CD4-positive, alpha-beta T cell treated with Interleukin-6 at 100 ng/mL for 8 hours (primary cell): ENCODE measurements at places on chromosomes 16 and 17.
A peak's percentile ranks its signal among the peaks of the same experiment; 100 is the strongest.

- DNase-seq = no peak
Observed at GRCh38 chr16:85461022-85461813, 151.9 kb upstream of the GSE1 start.

GRCh38 chr17:77874303-77875050, 84.0 kb upstream of the TNRC6C start:
- no peak for DNase-seq

GRCh38 chr17:37708008-37708615, 36.7 kb downstream of the HNF1B start:
- DNase-seq = no peak

- no peak for DNase-seq
Observed at GRCh38 chr17:38617967-38618760, 12.4 kb upstream of the SRCIN1 start.

GRCh38 chr17:76071531-76072147, 678 bp downstream of the SRP68 start:
- no peak for DNase-seq

- DNase-seq = no peak
Observed at GRCh38 chr17:14004927-14005620, 64.2 kb upstream of the COX10 start.

- DNase-seq = no peak
Observed at GRCh38 chr16:29146266-29146665, 161.4 kb downstream of the LAT start.

- DNase-seq = no peak
Observed at GRCh38 chr17:54172985-54173316, 350.2 kb downstream of the KIF2B start.

DNA sequence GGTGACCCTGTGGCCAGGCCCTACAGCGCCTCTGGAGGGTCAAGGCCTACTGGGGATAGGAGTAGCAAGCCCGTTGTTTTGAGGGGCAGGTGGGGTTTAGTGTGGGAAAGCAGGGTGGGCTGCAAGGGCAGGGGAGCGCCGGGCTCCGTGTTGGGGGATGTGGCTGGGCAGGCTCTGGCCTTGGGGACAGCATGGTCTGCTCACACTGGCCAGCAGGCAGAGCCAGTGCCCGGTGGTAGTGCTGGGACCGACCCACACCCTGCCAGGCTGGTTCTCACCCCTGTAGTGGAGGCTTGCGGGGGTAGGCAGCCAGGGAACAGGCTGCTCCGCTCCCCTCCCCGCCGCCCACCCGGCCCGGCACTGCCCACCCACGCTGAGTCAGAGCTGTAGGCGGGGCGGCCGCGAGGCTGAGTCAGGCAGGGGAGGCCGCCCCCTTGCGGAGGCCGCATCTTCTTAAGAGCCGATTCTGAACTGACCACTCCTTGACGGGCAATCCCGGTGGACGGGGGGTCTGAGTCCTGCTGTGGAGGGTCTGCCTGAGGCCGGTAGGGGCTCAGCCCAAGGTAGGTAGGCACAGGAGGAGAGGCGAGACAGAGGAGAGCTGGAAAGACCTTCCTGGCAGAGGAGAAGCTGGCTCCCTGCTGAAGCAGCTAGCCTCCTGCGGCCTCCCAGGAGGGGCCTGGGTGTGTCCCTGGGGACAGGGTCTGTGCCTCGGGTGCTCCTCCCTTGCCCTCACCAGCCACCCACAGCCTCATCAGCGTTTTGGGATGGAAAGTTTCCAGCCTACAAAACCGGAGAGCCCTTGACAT, 62.4 kb downstream of the BAIAP2 start:
- no peak for DNase-seq

DNA sequence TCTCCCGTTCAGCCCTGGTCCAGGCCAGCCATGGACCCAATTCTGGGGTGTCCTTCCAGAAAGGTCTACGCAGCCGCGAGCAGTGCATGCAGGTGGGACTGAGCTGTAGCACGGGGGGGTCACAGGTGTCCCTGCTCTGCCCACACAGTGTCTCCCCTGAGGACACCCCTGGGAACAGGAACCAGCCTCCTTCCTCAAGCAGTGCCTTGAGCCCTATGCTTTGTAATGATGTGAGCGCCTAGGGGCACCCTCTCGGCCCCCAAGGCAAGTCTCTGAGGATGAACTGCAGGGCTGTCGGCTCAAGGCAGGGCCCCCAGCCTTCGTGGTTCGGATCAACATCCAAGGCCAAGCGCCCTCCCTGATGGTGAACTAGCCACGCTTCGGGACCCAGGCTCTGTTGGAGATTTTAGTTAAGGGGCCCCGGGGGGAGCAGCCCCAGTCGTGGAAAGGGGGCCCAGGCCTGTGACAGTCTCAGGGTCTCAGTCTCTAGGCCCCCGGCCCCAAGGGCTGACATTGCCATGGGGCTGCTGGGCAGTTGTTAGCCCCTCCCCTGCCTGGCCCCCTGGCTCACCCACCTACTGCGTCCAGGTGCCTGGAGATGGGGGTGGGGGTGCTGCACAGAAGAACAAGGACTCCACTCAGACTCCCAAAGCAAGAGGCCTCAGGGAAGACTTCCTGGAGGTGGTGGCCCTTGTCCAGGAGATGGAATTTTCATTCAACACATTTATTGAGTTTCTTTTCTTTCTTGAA, 2.3 kb downstream of the IL17C start:
- DNase-seq = no peak

DNA sequence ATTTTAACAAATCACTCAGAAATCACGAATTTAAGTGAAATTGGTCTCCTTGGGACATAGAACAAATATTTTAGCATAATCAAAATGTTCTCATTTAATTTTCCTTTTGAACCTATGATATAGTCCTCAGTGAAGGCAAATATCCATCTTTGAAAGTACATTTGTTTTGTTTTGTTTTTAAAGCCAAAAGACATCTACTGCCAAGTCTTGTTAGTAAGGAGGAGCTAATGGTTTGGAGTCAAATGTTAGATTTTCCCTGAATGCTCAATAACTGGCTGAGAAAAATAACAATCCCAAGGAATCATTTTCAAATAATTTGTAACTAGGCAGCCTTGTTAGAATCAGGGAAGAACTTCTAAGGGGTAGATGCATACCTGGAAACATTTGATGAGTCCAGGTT, 302.9 kb upstream of the MAF start:
- DNase-seq = no peak

- peak; percentile 77 for DNase-seq
Observed at GRCh38 chr17:81394921-81395599, at the start of gene BAHCC1. Gene BAHCC1 (plus strand): TSS chr17:81395457. CDS start chr17:81399740, 4,283 bp downstream.

DNA sequence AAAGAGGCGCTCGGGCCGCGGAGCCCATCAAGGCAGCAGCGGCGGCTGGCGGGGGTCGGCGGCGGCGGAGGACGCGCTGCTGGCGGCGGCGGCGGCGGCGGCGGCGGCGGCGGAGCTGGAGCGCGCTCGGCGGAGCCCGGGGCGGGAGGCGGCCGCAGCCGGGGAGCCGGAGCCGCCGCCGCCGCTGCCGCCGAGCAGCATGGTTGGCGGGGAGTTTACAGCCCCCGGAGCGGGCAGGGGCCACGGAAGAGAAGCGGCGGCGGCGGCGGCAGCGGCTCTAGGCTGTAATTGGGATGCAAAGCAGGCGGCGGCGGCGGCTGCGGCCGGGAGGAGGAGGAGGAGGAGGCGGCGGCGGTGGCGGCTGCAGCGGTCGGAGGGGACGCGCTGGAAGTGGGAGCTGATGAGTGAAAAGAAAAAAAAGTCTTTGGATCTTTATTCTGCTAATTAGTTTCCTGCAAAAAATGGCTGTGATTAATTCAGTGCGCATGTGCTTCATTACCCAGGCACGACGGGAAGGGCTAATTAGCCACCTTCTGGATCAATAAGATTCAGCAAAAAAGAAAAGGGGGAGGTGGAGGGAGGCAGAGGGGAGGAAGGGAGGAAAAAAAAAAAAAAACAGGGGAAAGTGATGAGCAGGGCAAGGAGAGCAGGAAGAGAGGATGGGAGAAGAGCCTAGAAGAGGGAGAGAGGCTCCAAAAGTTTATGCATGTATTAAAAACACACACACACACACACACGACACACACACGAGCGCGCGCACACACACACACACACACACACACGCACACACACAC, 10.9 kb upstream of the ZFHX3 start:
- no peak for DNase-seq

DNA sequence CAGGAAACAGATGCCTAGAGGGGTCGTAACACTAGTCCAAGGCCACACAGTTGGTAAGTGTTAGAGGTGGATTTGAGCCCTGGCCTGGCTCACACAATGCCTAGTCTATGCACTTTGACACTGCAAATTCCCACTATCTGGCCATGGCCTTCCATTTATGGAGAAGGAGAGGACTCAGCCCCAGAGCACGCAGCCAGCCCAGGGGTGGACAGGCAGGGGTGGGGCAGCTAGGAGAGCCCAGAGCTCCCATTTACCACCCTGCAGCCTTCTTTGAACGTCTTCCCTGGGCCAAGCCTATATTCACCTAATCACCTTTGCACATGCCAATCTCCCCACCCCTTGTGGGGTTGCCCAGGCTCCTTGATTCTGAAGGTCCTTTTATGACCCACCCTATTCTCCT, 81.2 kb downstream of the DYNLRB2 start:
- no peak for DNase-seq

DNA sequence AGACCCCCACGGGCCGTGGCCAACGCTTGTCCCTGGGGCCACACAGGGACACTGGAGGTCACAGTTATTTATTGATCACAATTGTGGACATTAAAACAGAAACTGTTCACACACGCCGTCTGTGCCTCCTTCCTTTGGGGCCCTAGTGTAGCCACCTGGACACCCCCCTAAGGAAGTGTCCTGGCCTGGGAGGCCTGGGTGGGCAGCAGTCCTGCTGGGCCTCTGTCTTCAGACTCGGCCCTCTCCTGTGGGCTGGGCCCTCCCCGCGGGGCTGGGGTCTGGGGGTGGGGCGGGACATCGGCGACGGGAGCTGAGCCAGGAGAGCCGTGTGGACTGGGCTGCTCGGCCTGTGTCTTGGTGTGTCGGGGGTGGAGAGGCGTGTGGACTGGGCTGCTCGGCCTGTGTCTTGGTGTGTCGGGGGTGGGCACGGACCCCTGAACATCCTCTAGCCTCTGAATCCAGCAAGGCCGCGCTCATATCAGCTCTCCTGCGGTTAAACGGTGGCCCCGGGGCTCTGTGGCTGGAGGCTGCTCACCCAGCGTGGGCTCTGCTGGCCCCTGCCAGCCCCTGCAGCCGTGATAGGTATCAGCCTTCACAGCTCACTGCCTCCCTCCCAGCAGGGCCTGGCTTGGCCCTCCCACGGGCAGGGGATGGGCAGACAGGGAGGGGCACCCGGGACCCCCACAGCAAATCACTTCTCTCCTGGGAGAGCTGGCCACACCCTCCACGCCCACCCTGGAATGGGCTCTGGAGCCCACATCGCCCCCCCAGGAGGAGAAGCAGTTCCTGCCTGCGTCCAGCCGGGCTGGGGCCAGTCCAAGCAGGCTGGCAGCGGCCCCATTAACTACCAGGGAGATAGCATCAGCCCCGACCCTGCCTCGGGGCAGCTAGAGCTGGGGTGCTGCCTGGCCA, 1.1 kb upstream of the NHLRC4 start:
- DNase-seq = no peak

DNA sequence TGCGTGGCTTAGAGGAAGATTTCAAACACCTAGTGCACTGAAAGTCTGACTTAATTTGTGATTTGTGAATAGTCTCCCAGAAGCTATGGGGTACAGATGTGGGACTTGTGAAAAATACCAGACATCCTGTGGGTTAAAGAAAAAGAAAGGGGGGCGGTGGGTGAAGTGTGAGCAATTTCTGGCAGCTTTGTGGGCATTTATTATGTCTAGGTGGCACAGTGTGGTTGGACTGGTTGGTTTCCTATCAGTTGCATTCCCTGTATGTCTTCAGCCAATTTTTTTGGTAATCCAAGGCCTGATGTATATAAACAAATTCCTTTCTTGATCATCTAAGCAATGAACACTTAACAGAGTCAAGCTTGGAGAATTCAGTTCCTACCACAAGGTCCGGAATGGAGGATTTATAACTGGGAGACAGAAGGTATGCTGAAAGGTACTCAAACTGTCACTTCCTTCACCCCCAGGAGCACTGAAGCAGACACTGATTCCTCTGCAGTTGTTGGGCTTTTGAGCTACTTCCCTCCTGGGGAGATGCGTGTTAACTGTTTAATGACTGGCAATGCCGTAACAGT, 211.6 kb downstream of the WWOX start:
- DNase-seq = no peak

DNA sequence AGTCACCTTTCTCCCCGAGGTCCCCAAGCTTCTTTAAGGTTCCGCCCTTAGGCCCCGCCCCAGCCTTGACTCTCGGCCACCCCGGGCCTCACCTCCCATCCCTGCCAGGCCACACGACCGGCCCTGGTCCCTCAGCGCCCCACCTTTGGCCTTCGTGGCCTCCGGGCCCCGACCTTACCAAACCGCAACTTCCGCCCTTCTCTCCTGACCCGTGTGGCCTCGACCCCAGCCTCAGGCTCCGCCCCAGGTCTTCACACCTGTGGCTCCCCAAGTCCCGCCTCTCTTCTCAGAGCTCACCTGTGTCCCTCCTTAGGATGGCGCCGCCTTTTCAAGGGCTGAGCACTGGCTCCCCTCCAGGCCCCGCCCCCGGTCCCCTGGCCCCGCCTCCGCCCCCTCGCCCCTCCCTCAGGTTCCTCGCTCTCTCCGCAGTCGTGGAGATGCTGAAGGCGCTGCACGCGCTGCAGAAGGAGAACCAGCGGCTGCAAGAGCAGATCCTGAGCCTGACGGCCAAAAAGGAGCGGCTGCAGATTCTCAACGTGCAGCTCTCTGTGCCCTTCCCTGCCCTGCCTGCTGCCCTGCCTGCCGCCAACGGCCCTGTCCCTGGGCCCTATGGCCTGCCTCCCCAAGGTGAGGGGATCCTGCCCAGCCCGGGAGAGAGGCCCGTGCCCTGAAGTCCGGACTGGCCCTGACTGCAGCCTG, 10.0 kb upstream of the CISD3 start:
- no peak for DNase-seq

DNA sequence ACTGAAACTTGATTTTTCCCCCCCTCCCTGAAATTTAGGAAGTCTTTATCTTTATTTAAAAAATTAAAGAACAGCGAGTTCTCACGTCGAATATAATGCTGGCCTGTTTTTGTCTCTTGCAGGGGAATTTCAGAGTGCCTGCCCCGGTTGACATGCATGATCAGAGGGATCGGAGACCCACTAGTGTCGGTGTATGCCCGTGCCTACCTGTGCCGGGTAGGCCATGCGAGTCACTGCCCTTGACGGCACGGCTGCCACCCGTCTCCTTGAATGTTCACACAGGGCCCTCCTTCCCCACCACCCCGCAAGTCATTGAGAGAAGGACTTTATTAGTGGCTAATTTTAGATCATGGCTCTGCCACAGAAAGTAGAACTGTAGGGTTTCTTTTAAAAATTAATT, 54.7 kb downstream of the VPS35L start:
- DNase-seq = no peak

- DNase-seq = no peak
Observed at GRCh38 chr17:31051506-31051905, 43.3 kb upstream of the NF1 start.

- no peak for DNase-seq
Observed at GRCh38 chr16:49520492-49521038, 147.0 kb downstream of the C16orf78 start.

- no peak for DNase-seq
Observed at GRCh38 chr17:69492410-69493071, 78.0 kb downstream of the MAP2K6 start.

- DNase-seq = no peak
Observed at GRCh38 chr17:14940938-14941265, 324.2 kb downstream of the PMP22 start.

GRCh38 chr17:82059272-82060000, 6.2 kb downstream of the DUS1L start:
- DNase-seq = no peak

- DNase-seq = no peak
Observed at GRCh38 chr17:70137451-70138230, 31.7 kb upstream of the KCNJ2 start.
